ENCODE measurements at places on chromosomes 3 and 15. TPM values are rescaled to one million over a fixed set of nuclear protein-coding genes. Genes with fewer than 3 reads are reported as not detected.

The GP5 gene
- 0.31 TPM for total RNA-seq

The TMEM158 gene
- total RNA-seq = not detected

The KLHDC8B gene
- total RNA-seq = 2.0 TPM

The PLA2G4E gene
- total RNA-seq = not detected

The RASGRF1 gene
- total RNA-seq = 0.02 TPM

The CPLX3 gene
- not detected for total RNA-seq

The WWTR1 gene
- total RNA-seq = 1.7 TPM

The ARHGAP31 gene
- 18.6 TPM for total RNA-seq

The ZBTB47 gene
- total RNA-seq = 1.1 TPM

The TEX55 gene
- not detected for total RNA-seq

The RHCG gene
- total RNA-seq = not detected

The FEZF2 gene
- not detected for total RNA-seq

The CLEC3B gene
- total RNA-seq = not detected

The CYP19A1 gene
- total RNA-seq = not detected

The GOLGA6L1 gene
- not detected for total RNA-seq

The ISG20 gene
- total RNA-seq = 24.9 TPM

The PPP1R14D gene
- total RNA-seq = not detected

The ZFAND6 gene
- total RNA-seq = 26.7 TPM

Measured in activated CD8-positive, alpha-beta memory T cell treated with anti-CD3 and anti-CD28 coated beads for 36 hours (primary cell).